BJ (cell line): ENCODE measurements at places on chromosomes 1 and 21. TPM values are rescaled to one million over a fixed set of nuclear protein-coding genes. Genes with fewer than 3 reads are reported as not detected.

Gene RGS7
- polyA plus RNA-seq = 0.93 and 1.1 TPM in 2 replicates

- DNase-seq = no peak
Measured at GRCh38 chr1:818618-819291, 105.0 kb upstream of the SAMD11 start.

- DNase-seq = no peak
Measured at GRCh38 chr1:39922251-39922688, 20.6 kb upstream of the MYCL start.

GRCh38 chr1:31549809-31550620, 26.3 kb upstream of the TINAGL1 start:
- no peak for DNase-seq

Gene TIAM1
- 0.07 and 0.11 TPM in 2 replicates for polyA plus RNA-seq

Gene NUP210L
- not detected in 2 replicates for polyA plus RNA-seq

Gene PIK3CD
- polyA plus RNA-seq = 5.8 and 9.2 TPM in 2 replicates
